Left ventricle myocardium superior (tissue), 1 donor: ENCODE measurements at places on chromosomes 3 and 15. TPM values are rescaled to one million over a fixed set of nuclear protein-coding genes. Genes with fewer than 3 reads are reported as not detected.

DNA sequence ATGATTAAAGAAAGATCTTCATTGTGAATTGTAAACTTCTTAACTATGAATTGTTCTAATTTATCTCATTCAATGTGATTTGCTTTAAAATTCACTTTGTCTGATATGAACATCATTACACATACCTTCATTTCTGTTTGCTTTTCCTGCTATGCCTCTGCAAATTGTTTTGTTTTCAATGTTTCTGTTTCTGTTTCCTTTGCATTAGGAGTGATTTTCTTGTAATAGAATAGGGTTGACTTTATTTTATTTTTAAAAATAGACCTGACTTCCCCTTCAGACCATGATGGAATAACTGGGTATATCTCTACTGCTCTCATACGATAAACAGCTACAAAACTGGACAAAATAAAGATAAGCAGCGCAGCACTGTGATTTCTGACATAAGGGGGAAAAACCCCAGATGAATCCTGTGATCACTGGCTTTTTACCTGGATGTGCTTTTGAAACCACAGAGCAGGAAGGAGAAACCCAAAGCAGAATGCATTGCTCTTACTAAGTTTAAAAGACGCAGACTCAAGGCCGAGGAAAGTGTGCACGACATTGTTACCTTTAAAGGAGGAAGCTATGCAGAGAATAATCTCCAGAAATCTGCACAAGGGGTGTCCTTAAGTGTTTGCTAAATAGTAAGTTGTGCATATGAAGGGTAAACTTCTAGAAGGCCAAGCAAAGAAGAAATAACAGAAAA lies 420.2 kb downstream of the TBC1D5 start:
- DNase-seq, result no peak

GRCh38 chr3:193868590-193868989 lies 267.4 kb upstream of the HES1 start:
- no peak for DNase-seq

DNA sequence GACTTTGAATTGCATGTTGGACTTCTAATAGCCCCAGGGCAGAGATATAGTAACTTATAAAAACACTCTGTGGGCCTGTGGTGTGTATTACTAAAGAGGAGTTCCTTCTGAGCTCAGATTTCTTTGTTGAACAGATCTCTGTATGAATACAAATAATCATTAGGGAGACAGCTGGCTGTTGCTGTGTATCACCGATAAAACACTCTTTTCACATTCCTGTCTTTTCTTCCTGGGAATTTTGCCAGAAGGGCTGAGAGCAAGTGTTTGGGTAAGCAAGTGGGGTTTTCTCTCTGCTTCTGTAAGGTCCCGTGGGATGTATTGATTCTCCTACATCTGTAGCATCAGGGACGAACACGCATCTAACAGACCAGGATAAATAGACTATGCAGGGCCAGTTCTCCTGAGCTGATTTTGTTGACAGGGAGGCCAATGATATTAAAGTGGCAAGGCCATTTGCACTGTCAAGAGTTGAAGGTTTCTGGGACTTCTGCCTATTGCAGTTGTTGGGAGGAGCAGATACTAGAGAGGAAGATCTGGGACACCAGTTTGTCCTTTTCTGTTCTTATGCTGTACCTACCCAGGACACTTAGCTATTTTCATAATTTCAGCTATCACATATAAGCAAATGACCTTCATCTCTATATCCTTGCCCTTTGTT lies 225.9 kb upstream of the CD96 start:
- DNase-seq, result no peak

Gene OCA2
- 0.15 TPM for total RNA-seq

Gene CSPG4
- total RNA-seq, result 5.2 TPM

Gene BFSP2
- total RNA-seq, result not detected

- no peak for DNase-seq
These were observed 18.3 kb upstream of the RPL29 start for GRCh38 chr3:52013802-52014598.
